ENCODE measurements at places on chromosomes 12 and 14.
A peak's percentile ranks its signal among the peaks of the same experiment; 100 is the strongest.

DNA sequence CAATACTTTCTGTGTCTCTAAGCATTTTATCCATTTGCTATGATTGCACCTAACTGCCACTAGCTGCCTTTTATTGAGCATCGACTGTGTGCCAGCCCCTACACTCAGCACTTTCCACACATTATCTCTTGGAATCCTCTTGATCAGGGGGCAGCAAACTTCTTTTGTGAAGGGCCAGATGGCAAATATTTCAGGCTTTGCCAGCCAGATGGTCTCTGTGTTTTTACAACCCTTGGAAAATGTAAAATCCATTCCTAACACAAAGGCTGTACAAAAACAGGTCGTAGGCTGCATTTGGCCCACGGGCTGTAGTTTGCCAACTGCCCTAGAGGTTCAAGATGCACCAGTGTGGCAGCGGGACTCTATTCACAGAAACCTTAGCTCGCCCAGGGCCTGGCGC lies 19.5 kb downstream of the FOXN4 start:
- no peak for DNase-seq

DNA sequence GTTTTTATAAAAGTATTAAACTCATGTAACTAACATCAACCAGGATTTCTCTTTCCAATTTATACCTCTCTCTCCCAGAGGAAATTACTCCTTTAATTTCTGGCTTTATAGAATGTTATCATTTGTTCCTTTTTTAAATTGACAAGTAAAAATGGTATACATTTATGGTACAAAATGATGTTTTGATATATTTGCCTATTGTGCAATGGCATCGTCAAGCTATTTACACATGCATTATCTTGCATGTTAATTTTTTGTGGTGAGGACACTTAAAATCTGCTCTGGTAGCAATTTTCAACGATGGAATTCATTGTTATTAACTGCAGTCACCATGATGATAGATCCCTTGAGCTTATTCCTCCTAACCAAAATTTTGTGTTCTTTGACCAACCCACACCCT lies 149.0 kb upstream of the NAV3 start:
- DNase-seq: no peak

DNA sequence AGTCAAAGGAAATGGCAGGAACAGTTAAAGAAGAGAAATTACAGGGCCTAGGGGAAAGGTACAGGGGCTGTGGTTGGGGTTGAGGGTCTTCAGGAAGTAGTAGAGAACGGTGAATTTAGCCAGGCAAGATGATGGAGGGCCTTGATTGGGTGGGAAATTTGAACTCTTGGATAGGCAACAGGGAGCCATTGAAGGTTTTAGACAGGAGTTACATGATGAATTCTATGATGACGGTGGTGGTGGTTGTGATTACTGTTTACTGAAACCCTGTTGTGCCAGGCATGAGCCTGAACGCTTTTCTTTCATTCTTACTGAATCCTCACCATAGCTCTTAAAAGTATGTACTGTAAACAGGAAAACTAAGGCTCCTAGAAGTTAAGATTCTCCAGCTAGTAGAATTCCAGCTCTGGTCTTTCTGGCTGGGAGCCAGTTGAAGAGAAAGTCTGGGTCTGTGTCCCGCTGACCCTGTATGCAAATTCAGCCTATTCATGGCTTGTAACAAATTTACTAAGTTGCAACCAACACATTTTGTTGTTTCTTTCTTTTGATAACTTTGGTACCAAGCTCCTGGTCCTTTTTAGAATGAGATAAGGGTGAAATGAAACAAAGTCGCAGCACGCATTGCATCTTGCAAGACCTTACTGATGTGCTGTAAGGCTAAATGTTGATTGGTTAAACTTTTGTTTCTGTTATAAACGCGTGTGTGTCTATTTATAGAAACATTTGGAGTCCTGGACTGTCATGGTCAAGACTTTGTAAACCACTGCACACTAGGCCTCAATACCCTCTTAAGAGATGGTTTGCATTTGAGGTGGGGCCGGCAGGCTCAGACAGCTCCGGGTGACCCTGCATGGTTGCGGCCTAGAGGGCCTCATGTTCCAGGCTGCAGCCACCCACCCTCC lies 6.0 kb downstream of the ORAI1 start:
- no peak for DNase-seq

DNA sequence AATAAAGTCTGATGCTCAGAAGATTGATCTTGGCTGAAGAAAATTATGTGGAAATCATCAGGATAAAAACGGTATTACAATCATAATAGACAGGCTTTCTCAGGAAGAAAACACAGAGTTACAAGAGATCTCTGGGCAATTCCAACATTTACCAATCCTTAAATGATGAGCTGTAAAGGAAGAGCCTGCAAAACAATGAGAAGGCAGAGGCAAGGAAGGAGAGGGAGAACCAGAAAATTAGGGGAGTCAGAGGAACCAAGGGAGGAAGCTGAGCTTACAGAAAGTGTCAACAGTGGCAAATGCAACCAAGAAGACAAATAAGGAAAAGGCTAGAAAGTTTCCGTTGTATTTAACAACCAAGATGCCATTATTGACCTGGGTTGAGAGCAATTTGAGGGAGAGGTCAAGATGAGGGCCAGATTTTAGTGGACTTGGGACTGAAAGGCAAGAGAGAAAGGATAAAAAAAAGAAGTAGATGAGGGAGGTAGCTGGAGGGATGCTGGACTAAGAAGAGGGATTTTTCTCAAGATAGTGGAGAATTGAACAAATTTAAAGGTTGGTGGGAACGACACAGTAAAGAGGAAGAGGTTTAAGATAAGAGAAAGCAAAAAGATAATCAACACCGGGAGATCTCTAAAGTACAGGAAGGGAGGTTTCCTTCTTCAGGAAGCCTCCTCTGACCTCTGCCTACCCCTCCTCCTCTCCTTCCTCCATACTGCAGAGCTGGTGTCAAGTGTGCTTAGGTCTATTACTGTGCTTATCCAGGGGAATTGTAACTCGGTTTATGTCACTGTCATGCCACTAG lies 116.9 kb downstream of the DUSP6 start:
- DNase-seq: no peak

DNA sequence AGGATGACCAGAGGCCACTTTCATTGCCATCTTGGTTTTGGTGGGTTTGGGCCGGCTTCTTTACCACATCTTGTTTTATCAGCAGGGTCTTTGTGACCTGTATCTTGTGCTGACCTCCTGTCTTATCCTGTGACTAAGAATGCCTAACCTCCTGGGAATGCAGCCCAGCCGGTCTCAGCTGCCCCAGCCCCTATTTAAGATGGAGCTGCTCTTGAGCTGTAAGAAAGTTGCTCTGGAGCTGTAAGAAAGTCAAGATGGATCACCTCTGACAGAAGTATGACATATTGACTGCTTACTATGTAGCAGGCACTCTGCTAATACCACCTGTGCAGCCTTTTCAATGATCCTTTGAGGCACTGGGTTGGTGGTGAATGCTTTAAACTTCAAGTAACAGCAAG lies 52.1 kb downstream of the RIN3 start:
- DNase-seq: no peak

DNA sequence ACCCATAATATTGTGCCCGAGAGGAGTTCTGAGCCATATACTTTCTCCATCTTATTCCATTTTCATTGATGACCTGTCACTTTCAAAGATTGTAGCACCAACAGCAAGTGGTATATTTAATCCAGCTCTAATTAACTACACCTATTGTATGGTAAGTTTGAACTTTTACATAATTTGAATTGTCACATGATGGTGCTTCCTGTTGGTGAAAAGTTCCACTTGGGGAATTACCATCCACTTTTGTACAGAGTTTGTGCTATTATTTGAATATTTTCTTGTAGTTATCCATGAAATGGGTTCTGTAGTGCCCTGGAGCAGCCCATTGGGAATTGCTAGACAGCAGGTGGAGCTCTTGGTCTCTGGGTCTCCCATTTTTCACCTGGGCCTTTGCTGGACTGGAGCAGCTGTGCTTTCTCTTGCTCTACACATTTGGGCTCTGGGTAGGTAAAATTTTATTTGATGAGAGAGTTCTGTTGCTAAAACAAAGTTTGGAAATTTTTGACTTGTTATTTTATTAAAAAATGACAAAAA lies 3.0 kb downstream of the SMCO3 start:
- DNase-seq: peak; percentile 58

DNA sequence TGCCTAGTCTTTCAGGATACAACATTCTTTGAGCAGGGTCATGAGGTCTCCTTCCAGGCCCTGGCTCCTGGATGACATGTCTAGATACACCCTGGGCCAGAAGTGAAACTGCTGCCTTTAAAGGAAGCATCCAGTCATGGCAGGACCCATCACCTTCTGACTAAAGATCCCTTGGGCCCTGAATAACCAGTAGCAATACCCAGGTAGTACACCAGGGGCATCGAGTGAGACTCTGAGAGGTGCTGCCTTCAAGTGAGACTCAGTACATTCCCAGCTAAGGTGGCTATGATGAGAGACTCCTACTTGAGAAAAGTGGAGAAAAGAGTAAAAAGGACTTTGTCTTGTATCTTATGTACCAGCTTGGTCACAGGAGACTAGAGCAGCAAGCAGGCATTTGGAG lies 23.5 kb downstream of the OR6C68 start:
- no peak for DNase-seq

GRCh38 chr14:21612324-21612723 lies 22.4 kb downstream of the OR10G2 start:
- DNase-seq: no peak

DNA sequence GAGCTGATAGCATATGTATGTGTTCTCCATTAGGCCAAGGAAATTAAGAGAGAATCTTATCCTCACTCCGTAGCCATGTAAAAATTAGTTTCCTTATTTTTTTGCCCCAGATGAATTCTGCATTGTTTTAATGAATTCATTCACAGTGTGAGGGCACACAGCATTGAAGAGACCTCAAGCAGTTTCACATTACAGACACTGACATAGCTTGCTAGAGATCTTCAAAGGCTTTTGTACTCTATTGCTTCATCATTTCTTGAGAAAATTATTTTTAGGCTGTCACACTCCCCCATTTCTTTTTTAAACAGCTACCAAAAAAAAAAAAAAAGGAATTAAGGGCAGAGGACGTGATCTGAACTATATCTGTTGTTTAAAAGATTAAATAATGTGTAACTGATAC lies 251.1 kb downstream of the BCAT1 start:
- no peak for DNase-seq

DNA sequence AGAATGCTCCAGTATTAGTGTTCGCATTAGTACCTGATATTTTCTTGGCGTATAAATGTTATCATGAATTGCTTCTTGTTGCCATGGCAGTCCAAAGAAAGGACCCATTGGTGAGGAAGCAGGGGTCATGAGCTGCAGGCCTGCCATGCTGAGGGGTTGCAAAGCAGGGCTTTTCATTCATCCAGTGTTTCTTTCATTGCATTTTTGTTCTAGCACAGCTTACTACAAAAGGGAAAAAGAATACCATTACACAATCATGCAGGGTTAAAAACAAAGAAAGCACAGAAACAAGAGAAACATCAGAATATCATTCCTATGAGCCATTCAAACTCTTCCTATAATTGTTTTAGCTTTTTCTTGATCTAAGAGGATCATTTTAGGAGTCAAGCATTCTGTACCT lies 24.0 kb downstream of the DICER1 start:
- DNase-seq: no peak

DNA sequence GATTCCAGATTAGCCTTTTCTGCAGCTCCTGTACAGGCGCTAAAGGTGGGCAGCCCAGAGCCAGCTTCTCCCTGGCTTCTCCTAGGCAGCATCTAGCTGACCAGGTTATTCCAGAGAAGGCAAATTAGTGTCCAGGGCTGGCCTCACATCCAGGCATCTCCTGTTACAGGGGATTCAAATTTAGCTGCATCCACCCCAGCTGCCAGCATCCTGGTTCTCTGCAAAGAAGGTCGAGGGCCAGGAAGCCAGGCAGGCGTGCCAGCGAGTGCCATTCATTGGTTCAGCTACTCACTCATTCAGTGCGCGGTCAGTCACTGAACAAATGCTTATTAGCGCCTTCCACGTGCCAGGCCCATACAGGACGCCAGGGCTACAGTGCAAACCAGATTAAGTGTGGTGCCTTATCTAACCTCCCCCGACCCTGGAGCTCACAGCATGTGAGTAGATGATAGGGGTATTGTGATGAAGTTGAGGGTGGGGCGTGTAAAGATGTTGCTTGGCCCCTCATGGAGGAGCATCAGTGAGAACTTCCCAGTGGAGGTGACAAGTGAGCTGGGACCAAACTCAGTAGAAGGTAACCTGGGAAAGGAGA lies 15.7 kb upstream of the FAM222A start:
- DNase-seq: no peak

GRCh38 chr12:41511247-41511646 lies 323.1 kb downstream of the PDZRN4 start:
- DNase-seq: no peak

GRCh38 chr12:82090165-82090564 lies 268.0 kb downstream of the CCDC59 start:
- DNase-seq: no peak

- DNase-seq: no peak
Observed at GRCh38 chr14:96126339-96126782, 78.3 kb upstream of the BDKRB2 start.

- DNase-seq: no peak
Observed at GRCh38 chr14:79525416-79525815, 685.9 kb downstream of the DIO2 start.
